ENCODE measurements at places on chromosomes 3 and 15.

DNA sequence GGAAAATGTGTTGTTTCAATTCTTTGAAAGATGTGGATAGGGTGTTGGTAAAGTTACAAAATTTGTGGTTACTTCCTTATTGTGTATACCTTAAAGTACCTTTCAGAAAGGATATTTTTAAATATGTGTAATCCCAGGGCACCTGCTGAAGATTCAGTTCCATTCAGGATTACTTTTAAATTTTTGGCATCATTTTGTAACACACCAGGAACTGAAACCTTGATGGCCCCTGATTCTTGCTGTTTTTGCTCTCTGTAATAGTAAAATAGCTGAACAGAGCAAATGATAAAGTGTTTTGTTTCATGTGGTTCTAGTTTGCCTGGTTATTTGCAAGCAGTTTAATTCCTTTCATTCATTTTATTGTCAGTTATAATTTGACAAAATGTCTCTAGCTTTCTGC, 160.9 kb downstream of the KLHL25 start:
- DNase-seq: no peak

DNA sequence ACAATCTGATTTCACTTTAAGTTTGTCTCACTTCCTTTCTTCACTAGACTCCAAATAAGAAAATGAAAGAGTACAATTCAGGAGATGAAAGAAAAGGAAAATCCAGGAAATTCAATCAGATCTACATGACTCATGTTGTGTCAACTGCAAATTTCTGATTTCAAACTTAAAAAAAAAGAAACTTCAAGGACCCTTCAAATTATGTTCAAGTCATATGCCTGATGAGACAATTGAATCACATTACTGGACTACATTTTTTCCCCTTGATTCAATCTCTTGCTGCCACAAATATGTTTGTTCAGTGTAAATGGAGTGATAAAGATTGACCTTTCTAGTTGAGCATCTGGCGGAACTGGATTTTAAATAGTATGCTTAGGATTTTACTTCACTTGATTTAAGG, 37.4 kb downstream of the FRMD5 start:
- DNase-seq: peak; percentile 38

DNA sequence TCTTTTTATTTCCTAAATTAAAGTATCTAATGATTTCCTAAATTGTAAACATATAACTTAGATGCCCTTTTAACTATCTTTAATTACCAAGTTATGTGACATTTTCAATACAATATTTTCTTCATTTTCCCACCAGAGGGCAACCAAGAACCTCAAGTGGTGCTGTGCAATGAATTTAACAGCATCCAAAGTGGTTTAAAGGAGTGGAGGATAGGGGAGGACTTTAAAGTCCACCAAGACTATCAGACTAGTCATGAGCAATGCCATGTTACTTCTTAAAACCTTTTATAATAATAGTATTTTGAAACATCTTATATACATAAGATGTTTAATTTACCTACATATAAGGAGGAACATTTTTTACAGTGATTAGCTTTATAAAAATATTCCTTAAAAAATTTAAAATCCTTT, 74.4 kb downstream of the DLG1 start:
- peak; percentile 41 for DNase-seq

DNA sequence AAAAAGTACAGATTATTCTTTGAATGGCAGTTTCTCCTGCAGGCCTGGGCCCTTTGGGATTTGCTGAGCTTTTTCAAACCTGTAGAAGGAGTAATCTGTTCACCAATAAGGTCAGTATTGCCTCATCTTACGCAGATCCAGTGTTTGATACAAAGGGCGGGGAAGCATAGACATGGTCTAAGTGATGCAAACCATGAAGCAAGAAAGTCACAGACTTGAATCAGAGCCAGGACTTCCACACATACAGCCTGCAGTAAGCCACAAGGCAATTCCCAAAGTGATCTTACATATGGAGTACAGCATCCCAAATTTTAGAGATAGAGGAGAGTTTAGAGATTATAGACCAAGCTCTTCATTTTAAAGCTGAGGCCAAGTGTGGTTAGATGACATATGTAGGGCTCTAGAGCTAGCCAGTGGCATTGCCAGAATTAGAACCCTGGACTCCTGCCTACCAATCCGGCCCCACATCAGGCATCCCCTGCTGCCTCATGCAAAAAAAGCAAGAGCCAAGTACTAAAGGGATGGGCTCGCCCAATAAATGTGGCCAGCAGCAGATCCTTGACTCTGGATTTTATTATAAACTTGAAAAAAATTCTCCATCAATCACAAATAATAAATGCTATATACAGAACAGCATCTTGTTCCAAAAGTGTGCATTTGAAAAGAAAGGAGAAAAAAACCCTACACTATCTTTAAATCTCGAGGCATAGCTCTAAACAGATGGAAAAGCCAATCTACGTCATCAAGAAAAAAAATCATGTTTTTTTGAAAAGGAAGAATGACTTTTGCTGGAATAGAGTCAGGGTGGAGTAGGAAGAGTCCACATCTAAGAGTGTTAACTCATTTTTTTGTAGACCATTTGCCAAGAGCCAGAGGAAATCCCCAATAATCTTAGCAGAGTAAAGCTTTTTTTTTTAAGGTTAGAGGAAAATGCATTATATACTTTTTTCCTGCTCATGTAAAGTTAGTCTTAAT, 24.0 kb downstream of the ABI3BP start:
- peak; percentile 69 for DNase-seq

GRCh38 chr15:74028646-74029045, 34.1 kb downstream of the PML start:
- no peak for DNase-seq

DNA sequence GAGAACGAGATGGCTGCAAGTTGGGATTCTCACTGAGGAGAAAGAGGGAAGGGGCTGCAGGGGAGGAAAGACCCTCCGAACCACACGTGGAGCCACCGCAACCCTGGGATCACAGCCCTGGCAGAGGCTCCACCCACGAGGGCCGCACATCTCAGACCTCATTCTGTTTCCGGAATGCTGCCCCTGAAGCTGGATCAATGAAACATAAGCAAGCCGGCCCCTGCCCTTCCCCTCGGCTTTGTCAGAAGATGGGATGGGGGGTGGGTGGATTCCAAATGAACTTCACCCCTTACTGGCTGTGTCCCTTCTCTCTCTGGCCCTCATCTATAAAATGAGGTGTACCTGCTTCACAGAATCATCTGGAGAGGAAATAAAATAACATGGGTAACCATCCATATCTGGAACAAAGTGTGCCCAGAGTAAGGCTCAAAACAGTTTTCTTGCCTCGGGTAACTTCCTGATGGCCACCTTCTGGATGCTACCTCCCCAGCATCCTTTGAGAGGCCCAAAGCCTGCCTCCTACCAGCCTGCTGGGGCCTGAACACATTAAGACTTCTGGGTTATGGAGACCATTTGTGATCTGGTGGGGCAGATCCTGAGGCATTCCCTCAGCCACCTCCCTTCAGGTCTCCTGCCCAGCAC, 4.6 kb upstream of the CCDC9B start:
- DNase-seq: no peak

DNA sequence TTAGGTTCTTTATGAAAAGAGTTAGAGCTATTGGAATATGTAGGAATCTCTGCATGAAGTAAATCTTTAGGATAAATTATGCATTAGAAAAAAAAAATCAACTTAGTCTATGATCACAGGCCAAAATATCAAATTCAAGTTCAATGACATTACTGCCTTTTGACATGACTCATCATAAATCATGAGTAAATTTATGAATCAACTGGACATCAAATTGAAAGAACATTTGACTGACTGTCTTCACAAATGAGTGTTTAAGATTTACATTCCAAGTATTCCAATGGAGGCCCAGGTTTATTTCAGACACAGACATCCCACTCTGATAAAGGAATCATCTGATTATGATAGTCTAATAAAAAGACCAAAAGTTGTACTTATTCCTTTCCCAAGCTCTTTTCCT, 192.8 kb upstream of the TTC14 start:
- no peak for DNase-seq

DNA sequence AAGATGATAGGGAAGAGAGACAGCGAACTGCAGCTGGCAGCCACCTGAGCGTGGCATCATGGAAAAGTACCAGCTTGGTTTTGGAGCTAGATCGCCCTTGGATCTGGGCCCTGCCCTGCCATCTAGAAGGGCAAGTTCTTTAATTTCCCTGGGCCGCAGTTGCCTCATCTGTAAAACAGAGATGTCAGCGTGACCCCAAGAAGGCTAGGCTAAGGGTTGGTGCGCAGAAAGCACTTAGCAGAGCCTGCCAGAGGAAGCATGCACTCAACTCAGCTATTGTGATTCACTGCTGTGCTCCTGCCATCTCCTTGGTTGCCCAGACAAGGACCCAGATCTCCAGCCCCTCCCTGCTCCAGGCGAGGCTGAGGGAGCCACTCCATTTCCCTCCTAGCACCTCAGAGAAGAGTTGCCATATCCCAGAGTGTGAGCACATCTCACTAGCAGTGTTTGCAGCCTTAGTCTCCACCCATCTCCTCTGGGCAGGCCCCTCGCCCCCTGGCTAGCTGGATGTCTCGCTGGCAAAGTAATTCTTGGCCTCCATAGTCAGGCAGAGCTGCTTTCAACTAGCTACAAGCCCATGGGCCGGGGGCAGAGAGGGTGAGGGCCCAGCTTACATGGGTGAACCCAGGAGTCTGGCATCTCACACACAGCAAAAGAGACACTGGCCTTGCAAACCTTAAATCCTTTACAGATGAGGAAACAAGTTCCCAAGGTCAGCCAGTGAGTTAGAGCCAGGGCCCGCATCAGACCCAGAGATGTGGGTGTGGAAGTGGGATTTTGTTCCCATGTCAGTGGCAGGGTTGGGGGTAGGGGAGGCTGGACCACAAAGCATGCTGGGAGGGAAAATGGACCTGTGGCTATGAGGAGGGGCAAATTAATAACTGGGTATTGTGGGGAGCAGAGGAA, 280.7 kb upstream of the TLE3 start:
- no peak for DNase-seq

GRCh38 chr3:196341137-196341536, 2.9 kb upstream of the TM4SF19 start:
- peak; percentile 49 for DNase-seq

- no peak for DNase-seq
These were observed 74.1 kb upstream of the MAP4 start for GRCh38 chr3:48090166-48090939.

Measured in fibroblast of gingiva (primary cell).